ENCODE measurements at places on chromosomes 11 and 22. TPM values are rescaled to one million over a fixed set of nuclear protein-coding genes. Genes with fewer than 3 reads are reported as not detected.

OR5D18 gene
- not detected for total RNA-seq

EFCAB6 gene
- total RNA-seq = 2.6 TPM

ZNF280B gene
- 0.12 TPM for total RNA-seq

ADAMTS15 gene
- 0.85 TPM for total RNA-seq

MCAT gene
- 14.3 TPM for total RNA-seq

CATSPER1 gene
- not detected for total RNA-seq

HNRNPUL2 gene
- total RNA-seq = 7.5 TPM

MMP12 gene
- total RNA-seq = 0.97 TPM

TSKU gene
- total RNA-seq = 39.7 TPM

APOA1 gene
- total RNA-seq = not detected

UBQLN3 gene
- total RNA-seq = 0.12 TPM

OR2D2 gene
- total RNA-seq = 0.61 TPM

MS4A6A gene
- total RNA-seq = not detected

SULT4A1 gene
- total RNA-seq = 0.12 TPM

APOA5 gene
- total RNA-seq = 0.12 TPM
